IMR-90 (cell line): ENCODE measurements at places on chromosomes 4 and X. TPM values are rescaled to one million over a fixed set of nuclear protein-coding genes. Genes with fewer than 3 reads are reported as not detected.
A peak's percentile ranks its signal among the peaks of the same experiment; 100 is the strongest.

- no peak for DNase-seq
Measured at GRCh38 chr4:59650861-59651260, 1549.3 kb upstream of the ADGRL3 start.

Gene SFRP2
- total RNA-seq, result not detected in 2 replicates

DNA sequence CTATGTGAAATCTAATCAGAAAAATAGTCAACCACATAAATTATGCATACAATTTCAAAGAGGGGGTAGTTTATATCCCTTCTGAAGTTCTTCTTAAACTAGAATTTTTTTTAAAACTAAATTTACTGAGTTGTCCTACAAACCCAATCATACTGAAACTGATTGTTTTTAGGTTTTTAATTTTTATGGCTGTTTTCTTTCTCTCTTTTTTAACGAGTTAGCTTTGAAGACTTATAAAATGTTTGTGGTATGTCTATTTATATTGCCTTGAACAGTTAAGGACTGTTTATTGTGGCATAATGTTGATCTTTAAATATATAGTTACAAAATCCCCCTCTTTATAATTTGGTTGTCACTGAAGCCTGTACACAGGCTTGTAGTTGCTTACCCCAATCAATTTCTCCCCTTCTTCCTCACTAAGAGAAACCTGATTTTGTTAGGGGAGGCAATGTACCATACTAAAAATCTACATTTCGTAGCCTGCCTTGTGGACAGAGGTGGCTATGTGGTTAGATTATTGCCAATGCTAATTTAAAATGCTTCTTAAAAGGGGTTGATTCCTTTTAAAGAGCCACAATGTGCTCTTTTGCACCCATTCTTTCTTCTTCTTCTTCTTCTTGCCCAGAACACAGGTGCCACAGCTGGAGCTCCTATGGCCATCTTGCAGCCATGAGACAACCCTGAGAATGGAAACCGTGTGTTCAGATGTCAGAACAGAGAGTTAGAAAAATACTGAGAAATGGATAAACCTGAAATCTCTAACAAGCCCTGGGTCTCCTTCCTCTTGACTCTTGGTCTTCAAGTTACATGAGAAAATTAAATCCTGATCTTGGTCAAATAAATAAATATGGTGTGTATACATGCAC lies 102.7 kb upstream of the ZNF827 start:
- DNase-seq, result no peak

DNA sequence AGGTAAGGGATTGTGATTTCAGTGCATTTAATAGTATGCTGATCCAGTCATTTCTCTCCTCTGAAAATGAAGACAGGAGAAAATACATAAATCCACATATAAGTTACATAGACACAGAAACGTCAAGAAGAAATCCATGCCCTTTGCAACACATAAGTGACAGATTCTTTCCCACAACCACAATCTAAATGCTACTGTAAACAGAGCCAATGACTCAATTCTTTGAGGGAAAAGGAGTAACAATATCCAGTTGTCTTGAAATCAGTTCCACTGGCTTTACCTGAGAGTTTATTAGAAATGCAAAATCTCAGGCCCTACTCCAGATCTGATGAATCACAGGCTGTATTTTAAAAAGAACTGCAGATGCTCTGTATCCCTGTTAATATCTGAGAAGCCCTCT lies 66.4 kb downstream of the ARAP2 start:
- peak; percentile 14 for DNase-seq

- DNase-seq, result no peak
Measured at GRCh38 chr4:94669672-94670664, 87.8 kb upstream of the BMPR1B start.

DNA sequence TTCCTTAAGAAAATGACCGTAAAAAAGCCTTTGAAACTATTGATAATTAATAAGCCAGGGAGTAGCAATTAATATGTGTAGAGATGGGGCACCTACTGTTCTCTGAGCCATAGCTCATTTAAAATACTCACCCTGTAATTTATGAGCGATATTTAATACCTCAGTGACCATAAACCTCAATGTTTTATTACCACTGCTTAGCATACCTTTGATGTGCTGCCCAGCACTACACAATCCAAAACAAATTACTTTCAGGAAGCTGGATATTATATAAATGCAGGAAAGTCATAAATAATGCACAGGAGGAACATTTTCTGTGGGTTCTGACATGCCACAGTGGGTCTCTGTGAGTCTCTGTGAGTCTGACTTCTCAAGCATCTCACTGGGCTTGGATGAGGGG lies 166.1 kb upstream of the RPL34 start:
- DNase-seq, result no peak

DNA sequence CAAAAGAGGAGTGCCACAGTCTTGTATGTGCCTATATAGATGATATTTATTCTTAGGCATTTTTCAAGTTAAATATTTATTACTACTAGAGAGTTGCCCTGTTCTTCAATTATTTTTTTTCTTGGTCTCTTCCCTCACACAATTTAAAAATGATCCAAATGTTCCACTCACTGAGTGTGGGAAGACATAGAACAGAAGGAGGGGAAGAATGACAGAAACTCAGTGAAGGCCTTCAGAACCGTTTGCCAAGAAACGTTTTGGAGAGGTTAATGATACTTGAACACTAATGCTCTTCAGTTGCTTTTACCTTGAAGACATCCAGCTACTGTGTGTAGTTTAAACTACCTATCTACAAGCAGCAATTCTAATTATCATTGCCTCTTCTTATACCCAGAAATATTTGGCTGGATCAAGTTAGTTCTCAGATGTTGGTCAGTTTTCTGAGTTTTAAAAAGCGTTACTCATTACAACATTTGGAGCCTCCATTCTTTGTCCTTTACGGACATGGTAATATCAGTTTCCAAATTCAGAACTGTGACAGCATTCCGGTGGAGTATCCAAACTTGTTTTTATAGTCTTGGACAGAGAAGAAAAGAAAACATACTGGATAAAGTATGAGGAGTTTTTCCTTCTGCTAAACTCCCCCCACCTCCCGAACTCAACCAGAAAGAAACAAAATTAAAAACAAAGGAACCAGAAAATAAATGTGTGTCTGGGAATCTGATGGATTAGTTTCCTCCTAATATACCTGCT lies 389.7 kb downstream of the SPRY1 start:
- DNase-seq, result no peak

- DNase-seq, result no peak
Measured at GRCh38 chrX:13607996-13608365, 38.6 kb downstream of the EGFL6 start.

- DNase-seq, result no peak
Measured at GRCh38 chr4:68599150-68599549, 23.0 kb upstream of the UGT2B17 start.

GRCh38 chrX:1086444-1087409 lies 125.7 kb downstream of the CRLF2 start:
- no peak for DNase-seq

DNA sequence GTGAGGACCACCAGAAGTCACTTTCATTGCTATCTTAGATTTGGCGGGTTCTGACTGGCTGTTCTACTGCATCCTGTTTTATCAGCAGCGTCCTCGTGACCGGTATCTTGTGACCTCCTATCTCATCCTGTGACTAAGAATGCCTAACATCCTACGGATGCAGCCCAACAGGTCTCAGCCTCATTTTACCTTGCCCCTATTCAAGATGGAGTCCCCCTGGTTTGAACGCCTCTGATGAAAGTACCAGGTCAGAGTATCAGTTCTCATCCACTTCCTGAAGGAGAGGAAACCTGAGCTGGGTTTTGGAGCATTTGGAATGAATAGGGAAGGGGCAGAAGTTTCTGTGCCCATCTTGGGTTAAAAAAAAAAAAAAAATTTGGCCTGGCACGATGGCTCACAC lies 70.2 kb downstream of the SLC34A2 start:
- no peak for DNase-seq

DNA sequence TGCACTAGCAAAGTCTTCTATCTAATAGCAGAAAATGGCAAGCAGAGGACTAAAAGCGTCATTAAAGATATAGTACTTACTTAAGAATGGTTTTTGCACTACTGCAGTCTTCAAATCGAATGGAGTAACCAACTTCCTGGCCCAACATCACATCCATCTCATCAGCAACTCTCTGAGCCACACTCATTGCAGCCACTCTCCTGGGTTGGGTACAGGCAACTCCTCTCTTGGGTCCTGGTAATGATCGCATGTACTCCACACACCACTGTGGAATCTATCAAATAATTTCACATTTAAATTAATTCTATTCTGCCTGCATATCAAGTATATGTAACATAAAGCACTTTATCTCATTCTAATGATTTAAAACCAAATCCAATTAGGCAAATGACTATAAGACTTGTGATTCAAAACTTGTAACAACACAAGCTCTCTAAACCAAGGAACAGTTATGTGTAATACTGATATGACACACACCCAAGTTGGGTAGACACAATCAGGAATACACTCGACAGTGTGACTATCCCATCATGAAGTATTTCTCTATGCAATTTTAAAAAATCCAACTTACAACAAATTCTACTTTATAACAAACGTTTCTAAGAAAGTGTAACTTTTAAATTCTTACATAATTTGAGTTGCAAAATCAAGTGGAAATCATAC lies 13.6 kb downstream of the DHX15 start:
- DNase-seq, result no peak

Gene C4orf36
- total RNA-seq, result 0.18 and 0.28 TPM in 2 replicates

GRCh38 chr4:91840359-91840758 lies 463.4 kb upstream of the GRID2 start:
- DNase-seq, result no peak

DNA sequence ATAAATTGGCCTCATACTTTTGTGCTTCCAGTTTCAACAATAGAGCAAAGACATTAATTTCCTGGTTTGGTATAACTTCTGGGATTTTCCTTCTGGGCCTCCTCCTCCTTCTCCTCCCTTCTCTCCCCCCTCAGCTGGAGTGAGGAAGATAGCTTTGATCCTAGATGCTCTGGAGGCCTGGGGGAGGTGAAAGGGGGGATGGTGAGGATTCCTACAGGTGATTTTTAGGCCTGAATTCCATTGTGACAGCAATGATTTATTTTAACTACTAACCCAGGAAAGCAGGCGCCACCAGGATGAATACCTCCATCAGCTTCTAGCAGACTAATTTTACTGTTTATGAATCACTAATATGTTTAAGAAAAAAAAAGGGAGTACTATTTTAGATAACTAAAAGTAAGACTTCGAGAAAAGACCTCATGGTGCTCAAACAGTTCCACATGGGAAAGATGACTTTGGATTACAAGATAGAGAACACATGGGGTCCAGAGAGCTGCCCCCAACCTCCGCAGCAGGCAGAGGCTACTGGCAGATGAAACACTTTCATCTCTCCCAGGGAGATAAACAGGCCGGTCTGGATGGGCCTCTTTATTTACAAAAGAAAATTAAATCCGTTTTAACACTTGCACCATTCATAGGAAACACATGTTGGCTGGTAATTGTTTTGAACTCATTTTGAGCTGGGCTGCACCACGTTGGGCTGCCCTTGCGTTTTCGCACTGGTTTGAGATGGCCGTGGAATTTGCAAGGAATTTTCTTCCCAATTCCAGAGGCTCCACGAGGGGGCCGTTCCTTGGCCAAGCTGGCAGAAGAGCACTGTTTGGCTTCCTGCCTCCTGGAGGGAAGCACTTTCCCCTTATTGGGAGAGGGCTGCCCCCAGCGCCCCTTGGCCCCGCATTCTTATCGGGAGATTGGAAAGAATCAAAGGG lies 125.1 kb upstream of the STX18 start:
- DNase-seq, result no peak

GRCh38 chr4:147220833-147221232 lies 260.1 kb upstream of the EDNRA start:
- DNase-seq, result no peak

DNA sequence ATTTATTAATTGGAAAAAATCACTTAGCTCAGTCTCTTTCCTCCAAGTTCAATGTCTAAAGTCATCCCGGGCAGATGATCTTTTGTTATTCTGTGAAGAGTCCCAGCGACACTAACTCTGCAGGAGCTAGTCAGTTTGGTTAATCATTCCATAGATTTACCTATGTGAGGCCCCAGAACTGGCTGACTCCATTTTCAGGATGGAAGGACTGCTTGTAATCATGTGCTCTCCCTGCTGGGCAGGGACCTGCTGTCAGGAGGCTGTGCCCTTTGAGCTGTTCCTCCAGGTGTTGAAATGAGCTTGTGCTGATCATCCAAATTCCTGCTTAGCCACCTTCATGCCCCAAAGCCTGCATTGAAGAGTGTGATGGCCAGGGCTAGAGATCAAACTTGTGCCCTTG lies 169.8 kb downstream of the NHS start:
- DNase-seq, result no peak

Gene TBX22
- total RNA-seq, result not detected in 2 replicates

DNA sequence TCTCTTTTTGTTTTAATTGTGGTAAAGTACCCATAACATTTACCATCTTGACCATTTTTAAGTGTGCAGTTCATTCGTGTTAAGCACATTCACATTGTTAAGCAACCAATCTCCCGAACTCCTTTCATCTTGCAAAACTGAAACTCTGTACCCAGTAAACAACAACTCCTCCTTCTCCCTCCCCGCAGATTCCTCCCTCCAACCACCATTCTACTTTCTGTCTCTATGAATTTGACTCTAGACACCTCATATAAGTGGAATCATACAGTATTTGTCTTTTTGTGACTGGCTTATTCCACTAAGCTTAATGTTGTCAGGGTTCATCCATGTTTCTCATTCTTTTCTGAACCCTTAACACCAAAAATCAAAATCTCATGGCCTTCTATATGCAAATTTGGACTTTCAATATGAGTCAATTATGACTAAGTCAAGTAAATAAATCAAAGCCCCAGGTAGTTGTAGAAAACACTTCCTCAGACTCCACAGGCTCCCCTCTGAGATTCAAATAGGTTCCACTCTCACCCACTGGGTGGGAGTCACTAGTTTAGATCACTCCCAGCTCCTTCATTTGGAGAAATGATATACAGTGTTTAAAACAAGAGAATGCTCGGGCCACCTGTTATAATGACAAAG lies 9.8 kb upstream of the RTL5 start:
- no peak for DNase-seq

DNA sequence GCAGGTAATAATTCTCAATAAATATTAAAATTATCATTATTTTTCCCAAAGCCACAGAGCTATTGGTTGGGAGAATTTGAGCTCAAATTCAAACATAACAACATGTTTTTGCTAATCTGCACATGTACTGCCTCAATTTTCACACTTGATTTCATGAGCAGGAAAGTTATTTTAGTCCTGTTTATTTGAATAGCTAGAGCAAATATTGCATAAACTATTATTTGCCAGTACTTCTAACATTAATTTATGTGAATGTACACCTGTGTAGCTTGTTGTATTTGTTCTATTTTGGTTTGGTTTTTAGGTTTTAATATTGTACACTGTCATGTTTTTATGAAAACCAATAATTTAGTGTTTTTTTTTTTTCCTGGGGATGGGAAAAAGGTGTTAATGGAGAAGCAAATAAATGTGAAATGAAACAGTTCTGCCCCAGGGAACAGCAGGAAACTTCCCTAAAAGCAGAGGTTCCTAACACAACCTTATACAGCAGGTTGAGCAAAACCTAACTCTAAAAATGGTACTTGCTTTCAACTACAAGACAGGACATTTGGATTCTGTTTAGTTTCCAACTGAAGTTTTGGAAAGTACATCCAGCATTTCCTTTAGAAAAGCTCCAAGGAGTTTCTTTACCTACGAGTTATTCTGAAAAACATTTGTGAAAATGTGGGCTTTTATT lies 99.4 kb downstream of the SYNPO2 start:
- DNase-seq, result no peak

- no peak for DNase-seq
Measured at GRCh38 chr4:74667944-74668343, 126.4 kb downstream of the BTC start.

GRCh38 chr4:182252220-182252619 lies 9.0 kb downstream of the TENM3 start:
- DNase-seq, result no peak
